NCI-H2171 treated with DMSO at 0.1 percent for 48 hours (cell line): ENCODE measurements at places on chromosomes 4 and X.

- DNase-seq: no peak
Measured at GRCh38 chr4:2786794-2787229, 6.1 kb upstream of the SH3BP2 start.

GRCh38 chr4:119626943-119627266 is 1.7 kb downstream of the PDE5A start:
- no peak for DNase-seq

- no peak for DNase-seq
Measured at GRCh38 chrX:50876551-50876950, 34.0 kb upstream of the BMP15 start.

GRCh38 chrX:67727576-67727975 is 183.8 kb downstream of the AR start:
- no peak for DNase-seq

DNA sequence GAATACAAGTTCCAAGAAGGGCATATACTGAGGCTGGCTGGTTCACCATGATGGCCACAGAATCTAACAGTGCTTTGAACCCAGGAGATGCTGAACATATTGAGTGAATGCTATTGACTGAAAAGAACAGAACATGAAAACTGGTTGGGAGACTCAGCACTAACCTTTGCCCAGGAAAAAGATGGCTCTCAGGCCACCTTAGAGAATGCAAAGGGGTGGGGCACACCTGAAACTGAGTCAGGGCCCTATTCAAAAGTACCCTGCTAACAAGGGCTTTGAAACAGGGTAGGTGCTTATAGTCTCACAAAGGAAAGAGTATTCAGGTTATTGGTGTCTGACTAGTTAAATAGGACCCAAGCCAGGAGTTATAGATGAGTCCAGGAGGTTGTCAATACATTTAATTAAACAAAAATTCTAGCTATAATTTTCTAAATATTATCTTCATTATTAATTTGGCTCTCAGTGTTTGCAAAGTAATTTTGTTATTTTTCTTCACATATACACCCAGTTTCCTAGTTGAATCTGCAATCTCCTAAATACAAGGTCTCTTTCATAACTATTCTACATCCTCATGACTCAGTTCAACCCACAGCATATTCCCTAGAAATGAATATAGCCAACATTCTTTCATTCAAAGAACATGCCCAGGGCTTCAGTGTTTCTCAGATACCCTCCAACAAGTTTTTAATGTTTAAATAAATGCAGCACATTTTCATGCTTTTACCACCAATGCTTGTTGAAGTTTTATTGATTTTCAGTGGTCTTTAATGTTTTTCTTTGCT is 144.2 kb upstream of the RAPGEF2 start:
- no peak for DNase-seq

- no peak for DNase-seq
Measured at GRCh38 chr4:73315091-73315490, 56.5 kb upstream of the ANKRD17 start.
